ENCODE measurements at places on chromosomes 13 and 19.

DNA sequence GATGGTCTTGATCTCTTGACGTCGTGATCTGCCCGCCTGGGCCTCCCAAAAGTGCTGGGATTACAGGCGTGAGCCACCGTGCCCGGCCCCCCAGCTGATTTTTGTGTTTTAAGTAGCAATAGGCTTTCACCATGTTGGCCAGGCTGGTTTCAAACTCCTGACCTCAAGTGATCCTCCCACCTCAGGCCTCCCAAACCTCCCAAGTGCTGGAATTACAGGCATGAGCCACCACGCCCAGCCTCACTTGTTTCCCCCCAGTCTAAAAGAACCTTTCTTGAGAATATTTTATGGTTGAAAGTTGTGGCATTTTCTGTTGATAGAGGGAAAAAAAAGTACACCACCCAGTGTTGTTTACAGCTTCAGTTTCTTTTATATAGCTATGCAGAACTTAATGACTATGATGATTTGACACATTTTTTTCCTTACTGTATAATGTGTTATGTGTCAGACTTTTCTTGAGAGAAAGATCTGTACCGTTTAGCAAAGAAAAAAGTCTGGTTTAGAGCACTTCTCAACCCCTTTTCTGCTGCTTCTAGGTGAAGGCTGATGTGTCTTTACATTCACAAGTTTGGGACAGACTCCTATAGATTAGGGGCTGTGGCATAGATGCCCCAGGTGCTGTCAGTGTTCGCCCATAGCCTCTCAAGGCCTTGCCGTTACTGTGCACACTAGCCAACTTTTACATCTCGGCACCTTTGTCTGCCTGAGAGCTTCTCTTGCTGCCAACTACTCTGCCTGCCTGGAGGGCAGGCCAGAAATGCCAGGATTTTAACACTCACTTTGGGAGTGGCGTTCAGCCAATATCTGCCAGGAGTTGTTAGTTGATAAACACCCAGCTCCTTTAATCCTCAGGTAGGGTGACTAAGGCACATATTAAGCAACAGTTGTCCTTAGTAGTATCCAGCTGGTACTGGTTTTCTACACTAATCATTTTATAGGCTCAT lies 33.0 kb downstream of the KCTD4 start:
- peak; percentile 90 for DNase-seq

GRCh38 chr13:111584101-111584672 lies 263.7 kb downstream of the TEX29 start:
- no peak for DNase-seq

GRCh38 chr19:24048261-24048660 lies 38.7 kb upstream of the ZNF254 start:
- DNase-seq = no peak

DNA sequence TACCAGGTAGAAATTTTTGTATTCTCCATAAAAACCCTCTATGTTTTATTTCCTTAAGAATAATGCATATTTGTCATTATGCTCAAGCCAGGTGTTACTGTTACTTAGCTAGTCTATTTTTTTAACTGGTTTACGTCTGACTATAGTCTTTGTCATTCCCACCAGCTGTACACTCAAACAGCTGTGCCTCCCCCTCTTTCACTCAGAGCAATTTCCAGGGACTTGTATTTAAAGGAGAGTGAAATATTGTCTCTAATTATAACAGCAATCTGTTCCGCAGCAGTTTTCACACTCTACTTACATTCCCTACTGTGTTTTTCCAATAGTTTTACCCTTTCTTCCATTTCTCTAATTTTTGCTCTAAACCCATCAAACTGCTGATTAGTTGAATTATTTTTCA lies 813.6 kb upstream of the MIR17HG start:
- no peak for DNase-seq

DNA sequence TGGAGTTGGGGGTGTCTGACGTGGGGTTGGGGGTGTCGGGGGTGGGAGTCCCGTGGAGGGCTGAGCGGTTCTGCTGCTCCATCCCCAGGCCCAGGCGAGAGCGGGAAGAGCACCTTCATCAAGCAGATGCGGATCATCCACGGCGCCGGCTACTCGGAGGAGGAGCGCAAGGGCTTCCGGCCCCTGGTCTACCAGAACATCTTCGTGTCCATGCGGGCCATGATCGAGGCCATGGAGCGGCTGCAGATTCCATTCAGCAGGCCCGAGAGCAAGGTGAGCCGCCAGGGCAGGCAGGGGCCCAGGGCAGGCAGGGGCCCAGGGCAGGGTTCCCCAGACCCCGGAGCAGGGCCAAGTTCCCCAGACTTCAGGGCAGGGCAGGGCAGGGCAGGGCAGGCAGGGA lies 12.7 kb downstream of the GNA15 start:
- no peak for DNase-seq

DNA sequence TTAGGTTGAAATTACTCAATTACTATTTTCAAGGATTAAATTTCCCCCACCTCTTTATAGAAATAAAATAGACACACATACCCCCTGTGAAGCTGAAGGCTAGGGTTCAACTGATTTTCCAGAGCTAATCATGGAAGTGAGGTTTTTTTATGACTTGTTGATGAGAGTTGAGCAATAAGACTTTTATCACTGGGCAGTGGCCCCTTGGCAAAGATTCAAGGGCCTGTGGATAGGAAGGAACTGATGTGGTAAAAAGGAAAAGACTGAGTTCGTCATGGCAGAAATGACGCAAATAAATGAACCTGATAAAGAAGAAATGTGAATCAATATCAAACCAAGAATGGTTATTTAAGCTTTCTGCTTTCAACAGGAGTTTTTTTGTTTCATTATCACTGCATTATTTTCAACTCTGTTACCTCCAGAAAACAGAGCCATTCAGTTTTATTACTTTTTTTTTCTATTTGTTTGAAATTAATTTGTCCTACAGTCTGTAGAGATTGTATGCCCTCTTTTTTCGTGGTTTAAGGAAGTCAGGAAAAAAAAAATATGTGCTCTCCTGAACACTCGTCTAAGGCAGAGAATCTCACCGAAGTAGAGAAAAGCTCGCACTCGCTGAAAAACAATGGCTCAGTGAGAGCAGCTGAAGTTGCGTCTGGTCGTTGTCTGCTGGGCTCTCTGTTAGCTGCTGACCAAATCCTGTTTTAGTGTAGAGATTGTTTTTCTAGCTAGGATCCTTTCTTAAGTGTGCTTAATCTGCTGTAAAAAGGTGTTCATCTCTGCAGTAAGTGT lies 38.9 kb downstream of the STOML3 start:
- no peak for DNase-seq

- no peak for DNase-seq
These were observed 27.3 kb downstream of the TMEM255B start for GRCh38 chr13:113786262-113786841.

DNA sequence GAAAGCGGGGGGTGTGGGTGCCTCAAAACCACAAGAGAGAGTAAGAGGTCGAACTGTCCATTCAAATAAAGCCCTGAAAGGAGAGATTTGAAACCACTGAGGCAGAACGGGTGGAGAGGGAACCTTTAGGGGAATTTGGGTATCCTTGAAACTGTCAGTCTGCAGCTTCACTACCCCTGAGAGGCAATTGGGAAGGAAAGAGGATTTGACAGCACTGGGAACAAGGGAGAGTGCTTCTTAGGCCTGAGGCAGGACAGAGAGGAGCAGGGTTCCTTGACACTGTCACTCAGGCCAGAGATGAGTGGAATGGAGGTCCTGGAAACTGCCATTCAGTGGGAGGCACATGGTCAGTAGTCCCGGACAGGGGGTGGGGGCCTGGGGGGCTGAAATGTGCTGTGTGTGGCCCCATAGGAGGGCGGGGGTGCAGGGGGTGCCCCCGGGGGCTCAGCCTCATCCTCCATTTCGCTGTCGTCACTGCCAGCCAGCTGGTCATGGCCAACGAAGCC lies 5.0 kb downstream of the GFY start:
- DNase-seq = no peak

GRCh38 chr13:93118081-93118615 lies 108.5 kb upstream of the GPC6 start:
- DNase-seq = no peak

- no peak for DNase-seq
These were observed 134.2 kb downstream of the MIPEP start for GRCh38 chr13:23754997-23755396.

- DNase-seq = peak; percentile 22
These were observed 297.3 kb downstream of the ZNF536 start for GRCh38 chr19:30669329-30670010.

DNA sequence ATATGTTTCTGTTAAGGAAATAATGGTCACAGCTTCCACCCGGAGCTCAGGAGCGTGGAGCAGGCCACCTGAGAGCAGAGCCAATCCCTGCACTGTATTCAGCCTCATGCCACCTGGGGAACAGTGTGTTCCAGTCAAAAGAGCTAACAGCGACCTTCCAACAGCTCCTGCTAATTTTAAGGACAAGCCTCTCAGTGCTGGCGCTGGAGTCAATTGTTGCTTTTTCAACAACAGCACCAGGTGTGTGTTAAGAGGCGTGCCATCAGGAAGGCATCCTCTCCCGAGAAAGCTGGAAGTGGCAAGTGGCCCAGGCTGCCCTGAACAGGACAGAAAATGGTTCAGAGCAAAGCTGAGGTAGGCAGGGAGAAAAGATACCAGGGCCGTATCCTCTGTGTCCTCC lies 102.0 kb downstream of the CACNA1A start:
- no peak for DNase-seq

DNA sequence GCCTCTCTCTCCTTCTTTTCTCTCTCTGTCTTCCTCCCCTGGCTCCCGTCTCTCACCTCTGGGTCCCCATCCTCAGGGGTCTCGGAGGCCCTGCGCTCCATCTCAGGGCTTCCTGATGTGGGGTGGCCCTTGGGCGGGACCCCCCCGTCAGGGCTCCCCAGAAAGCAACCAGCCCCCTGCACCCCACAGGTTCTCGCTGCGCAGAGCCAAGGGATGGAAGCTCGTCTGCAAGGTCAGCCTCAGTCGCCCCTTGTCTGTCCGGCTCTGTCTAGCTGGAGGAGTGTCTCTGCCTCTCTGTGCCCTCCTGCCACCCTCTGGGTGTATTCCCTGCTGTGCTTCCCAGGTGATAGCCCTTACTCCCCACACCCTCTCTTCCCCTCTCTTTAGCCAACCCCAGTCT lies at the start of gene SBK3:
SBK3 (minus strand) TSS at position 101 of the 400 bp plus-strand sequence; CDS start at position 101, 0 bp downstream.
- no peak for DNase-seq

GRCh38 chr13:110874508-110874960 lies 40.3 kb downstream of the ANKRD10 start:
- peak; percentile 10 for DNase-seq

DNA sequence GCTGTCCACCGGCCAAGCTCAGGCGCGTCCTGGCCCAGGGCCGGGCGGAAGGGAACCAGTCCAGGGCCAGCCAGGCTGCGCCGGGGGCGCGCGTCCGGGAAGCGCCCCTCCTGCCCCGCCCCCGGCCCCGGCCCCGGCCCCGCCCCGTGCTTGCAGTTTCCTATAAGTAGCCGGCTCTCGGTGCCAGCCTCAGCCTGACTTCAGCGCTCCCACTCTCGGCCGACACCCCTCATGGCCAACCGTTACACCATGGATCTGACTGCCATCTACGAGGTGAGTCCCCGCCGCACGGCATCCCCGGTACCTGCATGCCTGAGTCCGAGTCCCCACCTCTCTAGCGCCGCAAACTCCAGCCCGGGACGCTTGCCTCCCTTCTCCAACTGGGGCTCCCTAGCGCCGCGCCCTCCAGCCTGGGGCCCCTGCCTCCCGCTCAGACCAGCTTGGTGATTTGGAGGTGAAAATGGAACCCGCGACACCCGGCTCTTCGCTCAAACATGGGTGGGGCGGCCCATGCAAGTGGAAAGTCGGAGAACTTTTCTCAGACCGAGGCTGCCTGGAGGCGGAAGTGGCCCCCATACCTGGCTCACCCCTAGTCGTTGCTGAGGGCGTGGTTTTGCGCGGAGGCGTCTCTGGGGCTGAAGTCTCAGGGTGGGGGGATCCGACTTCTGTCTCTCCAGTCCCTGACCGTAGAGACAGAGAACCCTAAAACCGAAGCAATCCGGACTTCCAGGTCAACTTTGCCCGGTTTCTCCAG lies at the start of gene ZFP36:
ZFP36 (plus strand) TSS at position 192 of the 754 bp plus-strand sequence; CDS start at position 250, 58 bp downstream.
- peak; percentile 77 for DNase-seq

DNA sequence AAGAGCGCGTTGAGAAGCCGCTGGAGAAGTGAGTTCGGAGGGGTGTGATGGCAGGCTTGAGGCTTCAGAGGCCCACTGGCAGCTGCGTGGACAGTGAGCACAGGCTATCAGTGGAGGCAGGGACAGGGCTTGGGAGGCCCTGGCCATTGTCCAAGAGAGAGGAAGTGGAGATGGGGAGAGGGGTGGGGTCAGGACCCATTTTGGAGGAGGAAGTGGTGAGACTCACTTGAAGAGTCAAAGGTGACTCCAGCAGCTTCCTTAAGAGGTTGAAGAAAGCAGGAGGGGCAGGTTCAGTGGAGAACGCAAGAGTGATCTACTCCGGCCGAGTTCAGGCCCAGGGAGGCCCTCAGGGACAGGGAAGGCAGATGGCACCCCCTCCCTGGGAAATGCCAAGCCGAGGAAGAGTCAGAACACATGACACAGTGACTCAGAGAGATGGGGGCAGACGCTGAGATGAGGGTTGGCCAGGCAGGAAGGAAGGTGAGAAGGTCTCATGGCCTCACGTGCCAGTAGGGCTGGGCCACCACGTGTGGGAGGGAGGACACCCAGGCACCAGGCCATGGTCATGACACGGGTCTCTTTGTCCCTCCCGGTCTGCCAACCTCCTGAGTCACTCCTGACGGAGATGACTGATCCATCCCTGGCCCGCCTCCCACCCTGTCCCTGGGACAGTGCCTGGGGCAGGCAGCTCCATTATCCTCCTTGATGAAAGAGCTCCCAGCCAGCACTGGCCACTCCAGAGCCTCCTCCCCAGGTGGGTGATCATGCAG lies 10.1 kb upstream of the CD22 start:
- no peak for DNase-seq

GRCh38 chr19:4830768-4831265 lies 695 bp downstream of the TICAM1 start:
- DNase-seq = no peak

GRCh38 chr19:10543059-10543419 lies 665 bp upstream of the ATG4D start:
- no peak for DNase-seq

GRCh38 chr19:36160821-36161596 lies 8.8 kb upstream of the COX7A1 start:
- no peak for DNase-seq

DNA sequence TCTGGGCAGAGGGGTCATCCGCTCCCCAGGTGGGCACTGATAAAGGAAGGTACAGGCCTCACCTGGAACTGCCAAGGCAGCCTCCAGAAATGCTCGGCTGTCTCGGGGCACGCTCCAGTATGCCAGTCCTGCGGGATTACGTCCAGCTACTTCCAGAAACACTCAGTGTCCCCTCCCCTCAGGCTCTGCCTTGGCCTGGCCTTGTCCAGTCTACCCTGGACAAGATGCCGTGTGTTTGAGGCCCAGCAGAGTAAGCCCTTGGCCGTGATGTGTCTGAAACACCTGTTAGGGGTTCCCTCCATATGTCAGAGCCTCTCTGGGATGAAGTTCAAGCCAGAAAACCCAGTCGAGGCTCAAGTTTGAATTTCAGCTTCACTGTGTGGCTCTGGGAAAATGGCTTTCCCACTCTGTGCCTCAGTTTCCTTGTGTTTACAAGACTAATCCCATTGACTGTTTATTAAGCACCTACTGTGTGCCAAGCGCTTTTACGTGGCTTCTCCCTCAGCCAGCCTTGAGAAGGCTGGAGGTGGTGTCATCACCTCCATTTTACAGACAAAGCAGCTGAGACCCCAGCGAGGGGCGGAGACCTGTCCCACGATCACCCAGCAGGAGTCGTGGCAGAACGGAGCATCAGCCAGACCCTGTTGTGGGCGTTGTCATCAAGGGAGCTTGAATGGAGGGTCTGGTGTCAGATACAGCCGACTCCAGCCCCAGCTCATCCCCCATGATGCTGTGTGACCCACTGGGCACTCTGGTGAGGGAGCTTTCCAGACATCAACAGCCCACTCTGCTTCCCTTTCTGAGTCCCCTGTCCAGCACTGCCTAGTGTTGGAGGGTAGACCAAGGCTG lies 2.0 kb upstream of the PIK3R2 start:
- DNase-seq = no peak

Data from hematopoietic multipotent progenitor cell treated with erythropoietin and hydrocortisone succinate and interleukin-3 and kit ligand, for 17 days (in vitro differentiated cells).